ENCODE measurements at places on chromosomes 5 and 9.

- DNase-seq, result no peak
These were observed 2.0 kb downstream of the MYO10 start for GRCh38 chr5:16934123-16934522.

GRCh38 chr9:34612788-34613390, 992 bp upstream of the RPP25L start:
- DNase-seq, result peak; percentile 32

DNA sequence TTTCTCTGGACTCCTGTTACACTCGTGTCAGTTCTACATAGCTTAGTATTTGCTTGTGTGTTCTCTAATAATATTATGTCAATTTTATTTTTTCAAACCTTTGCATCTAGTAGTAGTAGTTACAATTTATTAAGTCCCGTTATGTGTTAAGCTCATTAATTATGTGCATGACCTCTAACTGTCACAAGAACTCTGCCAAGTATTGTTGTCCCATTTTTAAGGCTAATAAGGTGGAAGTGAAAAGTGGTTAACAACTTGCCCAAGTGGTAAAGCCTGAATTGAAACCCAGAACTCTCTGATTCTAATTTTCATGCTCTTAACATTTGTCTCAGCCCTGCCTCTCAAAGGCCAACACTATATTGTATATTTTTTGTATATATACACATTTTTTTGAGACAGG, 221.6 kb downstream of the DMRT2 start:
- no peak for DNase-seq

DNA sequence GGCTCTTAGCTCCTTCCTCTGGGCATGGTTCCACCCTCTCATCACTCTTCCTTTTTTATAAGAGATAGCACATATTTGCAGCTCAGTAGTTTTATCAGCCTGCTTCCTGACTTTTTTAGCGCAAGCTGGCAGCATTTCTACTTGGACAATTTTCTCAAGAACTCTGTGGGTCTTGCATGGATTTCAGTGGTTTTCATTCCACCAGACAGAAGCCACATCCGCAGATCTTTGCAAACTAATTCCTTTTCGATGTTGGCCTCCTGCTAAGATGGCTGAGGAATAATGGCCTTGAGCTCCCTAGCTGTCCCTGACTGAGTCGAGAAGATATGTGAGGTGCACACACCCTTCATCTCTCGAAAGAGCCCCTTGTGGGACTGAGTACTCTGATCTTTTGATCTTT, 49.5 kb downstream of the GALNT12 start:
- DNase-seq, result no peak

DNA sequence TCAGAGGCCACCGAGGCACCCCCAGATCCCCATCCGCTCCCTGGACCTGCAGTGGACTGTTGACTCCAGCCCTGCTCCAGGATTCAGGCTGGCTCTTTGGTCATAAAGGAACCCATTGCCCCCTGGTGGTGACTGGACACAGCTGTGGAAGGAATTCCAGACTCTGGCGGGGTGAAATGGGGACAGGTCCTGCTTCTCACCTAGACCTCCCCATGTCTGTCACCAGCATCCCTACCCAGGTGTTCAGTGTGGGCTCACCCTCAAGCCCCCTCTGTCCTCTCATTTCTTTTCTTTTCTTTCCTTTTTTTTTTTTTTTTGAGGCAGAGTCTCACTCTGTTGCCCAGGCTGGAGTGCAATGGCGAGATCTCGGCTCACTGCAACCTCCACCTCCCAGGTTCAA, 25.5 kb upstream of the STXBP1 start:
- DNase-seq, result peak; percentile 63
